Kidney (tissue), 22 donors: ENCODE measurements at places on chromosomes 3 and 15. TPM values are rescaled to one million over a fixed set of nuclear protein-coding genes. Genes with fewer than 3 reads are reported as not detected.

TMC3 gene
- not detected for total RNA-seq

HEXA gene
- 138 TPM for total RNA-seq

ANKRD63 gene
- not detected for total RNA-seq

PIK3CB gene
- total RNA-seq = 48.0 TPM

MESP1 gene
- total RNA-seq = 2.1 TPM

FBXO40 gene
- not detected for total RNA-seq

AHSG gene
- not detected for total RNA-seq

GOLGA8S gene
- total RNA-seq = 0.60 TPM

IP6K2 gene
- 69.4 TPM for total RNA-seq

GOLIM4 gene
- 29.9 TPM for total RNA-seq
